ENCODE measurements at places on chromosomes 12 and 14.

DNA sequence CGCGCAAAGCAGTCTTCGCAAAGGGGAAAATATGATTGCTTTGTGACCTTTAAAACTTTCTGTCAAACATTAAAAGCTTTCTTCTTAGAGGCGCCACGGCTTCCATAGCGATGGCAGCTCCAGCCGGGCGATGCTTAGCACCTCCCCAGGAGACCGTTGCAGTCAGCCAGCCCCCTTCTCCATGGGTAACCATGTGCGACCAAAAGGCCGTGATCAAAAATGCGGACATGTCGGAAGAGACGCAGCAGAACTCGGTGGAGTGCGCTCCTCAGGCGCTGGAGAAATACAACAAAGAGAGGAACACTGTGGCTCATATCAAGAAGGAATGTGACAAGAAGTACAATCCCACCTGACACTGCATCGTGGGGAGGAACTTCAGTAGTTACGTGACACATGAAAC is 12.7 kb upstream of the STON2 start:
- DNase-seq, result no peak

DNA sequence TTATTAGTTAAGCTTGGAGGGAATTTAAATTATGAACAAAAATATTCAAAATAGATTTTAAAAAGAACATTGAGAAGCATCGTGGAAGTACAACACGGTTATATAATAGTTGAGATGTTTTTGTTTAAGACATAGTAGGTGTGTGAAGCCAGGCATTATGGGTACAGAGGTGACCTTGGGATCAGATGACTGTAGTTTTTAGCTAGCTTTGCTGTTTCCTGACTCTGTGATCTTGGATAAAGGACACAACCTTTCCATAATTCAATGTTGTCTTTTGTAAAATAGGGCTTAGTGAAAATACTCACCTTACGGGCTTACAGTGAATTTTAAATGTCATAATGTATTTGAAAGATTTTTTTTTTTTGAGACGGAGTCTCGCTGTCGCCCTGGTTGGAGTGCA is 239.7 kb downstream of the SLC2A13 start:
- no peak for DNase-seq

DNA sequence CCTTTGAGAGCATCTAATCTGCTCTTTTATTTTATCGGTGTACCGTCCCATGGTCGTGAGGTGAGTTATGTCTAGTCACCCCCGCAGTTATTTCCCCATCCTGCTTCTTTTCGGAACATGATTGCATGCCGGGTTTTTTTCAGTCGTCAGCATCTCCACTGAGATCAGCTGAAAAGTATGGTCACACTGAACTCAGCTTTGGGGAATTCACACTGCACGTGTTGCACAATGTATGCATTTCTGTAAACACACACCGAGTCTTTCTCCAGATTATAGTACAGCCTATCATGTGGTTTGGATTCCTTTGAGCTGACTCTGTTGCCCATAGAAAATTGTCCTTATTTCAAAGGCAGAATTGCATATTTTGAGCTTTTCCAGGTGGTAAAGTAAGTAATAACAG is 24.6 kb downstream of the PLXNC1 start:
- DNase-seq, result no peak

GRCh38 chr12:51371295-51371953 is 19.8 kb downstream of the GALNT6 start:
- peak; percentile 13 for DNase-seq

GRCh38 chr14:68523989-68524725 is 268.7 kb downstream of the ZFP36L1 start:
- no peak for DNase-seq

DNA sequence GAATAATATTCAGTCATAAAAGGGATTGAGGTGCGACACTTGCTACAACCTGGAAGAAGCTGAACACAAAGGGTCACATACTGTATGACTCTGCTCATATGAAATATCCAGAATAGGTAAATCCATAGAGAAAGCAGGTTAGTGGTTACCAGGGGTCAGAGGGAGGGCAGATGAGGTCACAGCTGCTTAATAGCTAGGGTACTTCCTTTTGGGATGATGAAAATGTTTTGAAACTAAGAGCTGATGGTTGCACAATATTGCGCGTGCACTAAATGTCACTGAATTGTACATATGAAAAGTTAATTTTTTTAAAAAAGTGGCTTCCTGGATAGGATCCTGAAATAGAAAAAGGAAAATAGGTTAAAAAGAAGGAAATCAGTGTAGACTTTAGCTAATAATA is 23.8 kb downstream of the NEUROD4 start:
- DNase-seq, result no peak

GRCh38 chr12:17528394-17528793 is 561.6 kb downstream of the RERGL start:
- DNase-seq, result no peak

- DNase-seq, result no peak
Measured at GRCh38 chr12:117749431-117749830, 219.4 kb downstream of the KSR2 start.

GRCh38 chr14:56808383-56809269 is 1.7 kb downstream of the OTX2 start:
- no peak for DNase-seq

DNA sequence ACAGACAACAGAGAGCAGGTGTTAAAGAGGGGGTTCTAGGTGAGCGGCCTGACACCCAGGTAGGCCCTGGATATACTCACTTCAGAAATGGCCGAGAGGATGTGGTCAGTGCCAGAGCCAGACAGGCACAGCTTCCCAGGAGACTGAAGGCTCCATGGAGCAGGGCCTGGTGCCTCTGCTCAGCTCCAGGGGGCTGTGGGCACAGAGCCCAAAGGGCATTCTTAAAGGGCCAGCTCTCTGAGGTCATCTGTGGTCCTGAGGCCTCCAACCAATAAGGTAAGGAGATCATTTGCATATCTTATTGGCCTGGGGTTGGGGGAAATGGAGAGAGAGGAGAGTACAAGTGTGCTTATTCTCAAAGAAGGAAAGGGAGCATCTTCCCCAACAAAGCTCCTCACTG is 9.7 kb upstream of the PCK2 start:
- DNase-seq, result no peak

- DNase-seq, result no peak
Measured at GRCh38 chr12:132145334-132145733, 1.1 kb downstream of the NOC4L start.

DNA sequence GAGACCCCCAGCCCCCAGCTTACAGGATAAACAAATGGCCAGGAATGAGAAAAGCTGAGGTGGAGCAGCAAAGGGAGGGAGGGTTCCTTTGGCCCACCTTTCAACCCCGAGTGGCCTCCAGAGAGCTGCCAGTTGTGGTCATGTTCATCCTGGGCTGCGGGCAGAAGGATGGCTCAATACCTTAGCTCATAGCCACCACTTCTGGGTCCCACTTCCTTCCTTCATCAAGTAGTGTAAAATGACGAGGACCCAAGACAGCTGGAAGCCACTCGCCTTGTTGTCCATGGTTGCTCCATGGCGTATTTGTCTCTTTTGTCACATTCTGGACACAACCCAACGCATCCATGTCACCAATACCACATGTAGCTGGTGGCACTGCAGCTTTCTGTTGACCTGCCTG is 24.2 kb downstream of the CRACR2A start:
- DNase-seq, result no peak

GRCh38 chr12:44117337-44117736 is 281.5 kb downstream of the TMEM117 start:
- no peak for DNase-seq

DNA sequence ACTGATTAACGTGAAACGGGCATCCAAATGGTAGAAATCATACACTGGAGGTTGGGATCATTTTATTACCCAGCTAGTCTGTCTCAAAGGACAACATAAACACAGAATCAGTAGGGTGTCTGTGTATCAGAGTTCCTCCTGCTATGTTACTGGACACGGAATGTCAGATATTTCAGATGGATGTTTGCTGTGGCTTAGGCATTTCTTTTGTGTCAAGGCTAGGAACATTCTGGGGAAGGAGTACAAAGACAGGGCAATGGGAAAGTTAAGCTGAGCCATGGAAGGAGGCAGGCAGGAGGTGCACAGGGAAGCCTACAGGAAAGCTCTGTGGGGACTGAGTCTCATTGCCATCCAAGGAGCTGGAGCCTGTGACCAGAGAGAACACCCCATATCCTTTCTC is 254.6 kb downstream of the C12orf75 start:
- no peak for DNase-seq

GRCh38 chr12:15323480-15323879 is 1.2 kb downstream of the PTPRO start:
- DNase-seq, result peak; percentile 15

- no peak for DNase-seq
Measured at GRCh38 chr14:100066962-100067361, 1.7 kb downstream of the EVL start.

- DNase-seq, result no peak
Measured at GRCh38 chr12:41465526-41465925, 277.4 kb downstream of the PDZRN4 start.

- peak; percentile 96 for DNase-seq
Measured at GRCh38 chr12:52946797-52947547, 1.9 kb upstream of the KRT18 start.

DNA sequence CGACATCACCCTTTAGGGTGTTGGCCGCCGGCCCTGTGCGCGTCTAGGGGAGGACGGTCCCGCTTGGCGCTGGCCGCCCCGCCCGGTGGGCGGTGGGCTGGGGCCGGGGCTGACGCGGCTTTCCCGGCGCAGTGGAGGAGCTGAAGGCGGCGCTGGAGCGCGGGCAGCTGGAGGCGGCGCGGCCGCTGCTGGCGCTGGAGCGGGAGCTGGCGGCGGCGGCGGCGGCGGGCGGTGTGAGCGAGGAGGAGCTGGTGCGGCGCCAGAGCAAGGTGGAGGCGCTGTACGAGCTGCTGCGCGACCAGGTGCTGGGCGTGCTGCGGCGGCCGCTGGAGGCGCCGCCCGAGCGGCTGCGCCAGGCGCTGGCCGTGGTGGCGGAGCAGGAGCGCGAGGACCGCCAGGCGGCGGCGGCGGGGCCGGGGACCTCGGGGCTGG is 3.6 kb downstream of the TNFAIP2 start:
- peak; percentile 43 for DNase-seq

- no peak for DNase-seq
Measured at GRCh38 chr12:130266751-130267150, 70.9 kb upstream of the PIWIL1 start.

DNA sequence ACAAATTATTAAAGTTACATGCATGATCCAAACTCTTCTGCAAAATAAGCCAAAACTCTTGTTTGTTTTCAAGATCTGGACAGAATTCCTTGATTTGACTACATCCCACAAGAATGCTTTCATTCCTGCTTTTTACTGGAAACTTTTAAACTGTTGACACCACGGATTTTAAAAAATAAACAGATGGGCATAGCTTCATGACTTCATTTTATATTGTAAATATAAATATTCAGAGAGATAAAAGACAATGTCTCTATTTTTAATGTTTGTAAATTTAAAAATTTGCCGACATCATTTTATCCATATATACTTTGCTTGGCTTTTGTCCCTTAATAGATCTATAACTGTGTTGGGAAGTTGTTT is 134.3 kb upstream of the DCN start:
- no peak for DNase-seq
